NCI-H1417 treated with DMSO at 0.1 percent for 48 hours (cell line): ENCODE measurements at places on chromosomes 1 and 21.

DNA sequence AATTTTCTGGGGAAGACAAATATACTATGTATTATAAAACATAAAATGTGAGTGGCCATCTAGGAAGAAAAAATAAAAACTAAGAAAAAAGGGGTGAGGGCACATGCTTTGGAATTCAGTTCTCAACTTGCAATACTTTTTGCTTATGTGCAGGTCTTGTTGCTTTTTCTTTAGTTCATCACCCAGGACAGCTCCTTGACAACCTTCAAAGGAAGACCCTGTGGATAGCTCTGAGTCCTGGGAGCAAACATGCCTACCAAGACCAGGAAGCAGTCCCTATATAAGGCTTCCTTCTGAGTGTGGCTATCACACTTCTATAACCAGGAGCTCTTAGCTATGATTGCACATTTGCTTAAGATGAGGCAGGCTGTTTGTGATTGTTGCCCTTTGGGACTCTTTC, 78.0 kb downstream of the WDR64 start:
- DNase-seq, result no peak

GRCh38 chr1:34113887-34114286, 51.1 kb downstream of the CSMD2 start:
- DNase-seq, result no peak

DNA sequence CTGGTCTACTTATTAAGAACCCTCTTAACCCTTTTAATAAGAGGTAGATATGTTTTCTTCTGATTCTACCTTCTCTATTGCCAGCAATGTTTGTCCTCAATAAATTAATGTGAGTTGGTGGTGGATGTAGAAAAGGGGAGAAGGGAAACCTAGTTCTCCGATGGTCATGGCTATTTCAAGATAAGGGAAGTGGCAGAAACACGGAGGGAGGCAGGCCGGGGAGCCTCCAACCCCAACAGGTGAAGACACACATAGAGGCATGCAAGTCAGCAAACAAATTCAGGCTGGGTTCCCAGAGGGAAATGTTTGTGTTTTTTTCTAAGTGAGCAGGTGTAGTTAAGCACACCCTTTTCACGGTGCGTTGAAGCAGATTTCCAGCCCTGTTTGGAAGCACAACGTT, 31.0 kb upstream of the CLDN14 start:
- DNase-seq, result no peak

DNA sequence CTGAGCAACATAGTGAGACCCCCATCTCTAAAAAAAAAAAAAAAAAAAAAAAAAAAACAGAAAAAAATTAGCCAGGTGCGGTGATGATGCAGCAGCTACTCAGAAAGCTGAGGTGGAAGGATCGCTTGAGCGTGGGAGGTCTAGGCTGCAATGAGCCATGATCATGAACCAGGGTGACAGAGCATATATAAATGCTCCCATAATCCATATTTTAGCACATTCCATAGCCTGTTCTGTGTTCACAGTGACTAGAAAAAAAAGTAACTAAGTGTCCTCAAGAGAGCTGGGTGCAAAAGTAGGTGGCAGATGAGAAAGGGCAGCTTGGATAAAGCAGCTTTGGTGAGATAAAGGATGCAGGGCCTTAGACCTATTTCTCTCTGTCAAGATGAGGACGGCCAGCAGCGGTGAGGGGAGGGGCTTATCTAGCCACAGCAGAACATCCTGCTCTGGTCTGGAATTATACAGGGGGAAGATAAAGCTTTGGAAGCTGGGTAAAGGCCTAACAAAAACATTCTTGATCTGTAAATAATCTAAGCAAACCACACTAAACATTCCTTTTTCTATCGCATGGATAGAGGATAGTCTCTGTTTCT, 205.3 kb downstream of the DAB1 start:
- DNase-seq, result no peak

DNA sequence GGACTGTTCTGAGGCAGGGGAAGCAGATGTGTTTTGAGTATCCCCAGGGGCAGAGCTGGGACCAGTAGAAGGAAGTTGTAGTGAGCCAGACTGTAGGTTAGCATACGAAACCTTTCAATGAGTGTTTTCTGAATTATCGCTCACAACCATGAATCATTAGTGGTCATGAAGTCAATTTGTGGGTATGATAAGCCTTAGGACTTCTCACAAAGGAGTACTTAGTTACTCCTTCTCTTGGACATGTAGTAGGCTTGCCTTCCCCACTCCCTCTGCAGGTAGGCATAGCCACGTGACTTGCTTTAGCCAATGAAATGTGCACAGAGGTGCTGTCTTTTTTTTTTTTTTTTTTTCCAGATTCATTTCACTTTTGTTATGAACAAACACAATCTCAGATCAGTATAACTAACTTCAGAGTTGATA, 23.9 kb upstream of the FAAH start:
- no peak for DNase-seq

- peak; percentile 14 for DNase-seq
These were observed 585 bp upstream of the GLRX2 start for GRCh38 chr1:193105821-193106177.

GRCh38 chr1:168159251-168159650, 19.5 kb upstream of the TIPRL start:
- no peak for DNase-seq

DNA sequence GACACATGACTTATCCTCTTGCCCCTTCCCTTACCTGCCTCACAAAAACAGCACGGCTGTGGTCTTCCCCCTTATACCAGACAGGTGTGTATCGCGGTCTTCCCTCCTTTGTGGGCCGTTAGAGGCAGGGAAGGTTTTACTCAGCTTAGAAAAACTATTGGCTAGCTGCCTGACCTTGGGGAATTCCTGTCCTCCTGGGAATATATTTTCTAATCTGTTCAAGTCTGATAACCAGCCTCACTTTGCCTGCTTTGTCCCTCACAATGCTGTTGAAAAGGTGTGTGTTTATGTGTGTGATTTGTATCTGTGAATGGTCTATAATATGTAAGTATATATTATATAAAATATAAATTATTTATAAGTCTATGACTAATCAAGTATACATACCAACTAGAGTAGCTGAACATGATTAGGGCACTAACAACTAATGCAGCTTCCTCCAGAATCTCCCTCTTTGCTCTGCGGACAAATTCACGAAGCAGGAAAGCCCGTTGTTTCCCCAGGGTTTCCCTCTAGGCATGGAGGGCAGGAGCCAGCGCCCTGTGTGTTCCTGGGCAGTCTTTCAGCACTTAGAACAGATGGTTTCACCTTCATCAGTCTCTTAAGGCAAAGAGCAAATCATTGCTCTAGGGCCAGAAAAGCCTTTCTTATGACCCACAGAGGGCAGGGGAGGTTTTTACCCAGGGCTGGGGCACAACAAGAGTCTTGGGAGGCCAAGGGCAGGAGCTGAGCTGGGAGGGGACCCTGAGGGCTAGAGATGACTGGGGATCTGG, 25.6 kb downstream of the SLC26A9 start:
- DNase-seq, result no peak

GRCh38 chr1:220825819-220826551, 39.3 kb downstream of the MTARC1 start:
- DNase-seq, result no peak
